ENCODE measurements at places on chromosomes 7 and 10.

- DNase-seq, result no peak
Measured at GRCh38 chr7:144391823-144392255, 11.7 kb downstream of the NOBOX start.

DNA sequence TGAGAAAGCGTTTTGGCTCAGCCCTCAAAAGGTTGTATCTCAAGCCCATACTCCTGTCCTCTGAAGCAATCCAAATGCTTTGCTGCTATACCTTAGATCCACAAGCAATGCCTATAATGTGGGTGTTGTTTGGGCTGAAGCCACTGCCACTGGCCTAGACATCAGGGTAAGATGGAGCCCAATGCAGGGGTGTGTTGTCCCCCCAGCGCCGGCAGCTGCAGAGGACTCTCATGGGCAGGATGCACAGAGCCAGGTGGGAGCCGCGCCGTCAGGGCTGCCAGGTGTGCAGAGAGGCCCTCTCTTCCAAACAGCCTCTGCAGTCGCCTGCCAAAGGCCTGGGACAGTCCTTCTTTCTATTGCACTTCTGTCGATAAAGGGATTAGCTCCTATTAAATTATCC is 205.2 kb upstream of the SHH start:
- DNase-seq, result no peak

DNA sequence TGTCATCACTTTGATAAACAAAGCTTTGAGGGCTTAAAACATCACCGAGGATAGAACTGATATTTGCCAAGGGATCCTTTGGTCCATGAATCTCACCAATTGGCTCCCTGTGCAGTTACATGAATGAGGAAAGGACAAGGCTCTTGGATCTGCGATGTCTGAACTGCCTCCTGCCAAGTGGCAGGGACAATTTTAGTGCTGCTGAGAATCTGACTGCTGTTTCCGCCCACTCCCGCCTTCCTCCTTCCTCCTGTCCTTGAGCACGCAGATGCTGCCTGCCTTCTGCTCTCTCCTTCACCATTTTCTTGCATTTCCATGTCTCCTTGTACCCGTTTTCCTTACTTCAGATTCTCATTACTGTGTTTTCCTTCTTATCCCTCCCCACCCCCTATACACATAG is 26.8 kb upstream of the ITPRID1 start:
- no peak for DNase-seq

- no peak for DNase-seq
Measured at GRCh38 chr7:27389496-27389895, 146.9 kb downstream of the EVX1 start.

All from substantia nigra (tissue), 51 donors.